ENCODE measurements at places on chromosomes 5 and 9.

- no peak for DNase-seq
Measured at GRCh38 chr5:956941-957747, 51.5 kb upstream of the NKD2 start.

- no peak for DNase-seq
Measured at GRCh38 chr5:139763280-139763929, 32.2 kb upstream of the PSD2 start.

- DNase-seq = no peak
Measured at GRCh38 chr9:14372437-14373335, 58.7 kb upstream of the NFIB start.

- no peak for DNase-seq
Measured at GRCh38 chr5:72251386-72251785, 68.7 kb downstream of the MRPS27 start.

DNA sequence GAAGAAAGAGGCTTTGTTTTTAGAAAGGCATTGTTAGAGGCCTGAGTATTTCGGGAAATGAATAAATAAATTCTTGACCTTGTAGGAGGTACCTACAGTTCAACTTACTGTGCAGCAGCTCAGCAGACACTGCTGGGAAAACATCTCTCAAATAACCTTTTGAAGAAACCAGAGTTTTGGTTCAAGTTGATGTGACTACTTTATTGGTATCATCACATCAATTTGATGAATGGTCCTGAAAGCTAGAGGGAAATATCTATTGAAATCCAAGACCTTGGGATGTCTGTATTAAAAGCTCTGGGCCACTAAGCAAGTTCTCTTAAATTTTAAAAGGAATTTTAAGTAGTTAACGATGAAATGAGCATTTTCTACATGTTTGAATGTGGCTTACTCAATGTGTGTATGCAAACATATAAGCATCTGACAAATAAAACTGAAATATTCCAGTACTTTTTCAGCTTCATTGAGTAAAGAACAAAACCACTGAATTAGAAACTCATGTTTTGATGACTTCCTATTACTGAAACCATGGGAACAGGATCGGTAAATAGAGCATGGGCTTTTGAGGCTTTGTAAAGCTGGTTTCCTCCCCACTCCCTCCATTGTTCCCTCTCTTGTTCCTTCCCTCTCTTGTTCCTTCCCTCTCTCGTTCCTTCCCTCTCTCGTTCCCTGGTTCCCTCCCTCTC, 36.7 kb downstream of the SLC27A6 start:
- no peak for DNase-seq

GRCh38 chr5:140303966-140304365, 1.1 kb upstream of the PFDN1 start:
- DNase-seq = no peak

GRCh38 chr5:36934740-36935356, 58.3 kb downstream of the NIPBL start:
- no peak for DNase-seq

GRCh38 chr5:14590949-14591348, 9.4 kb downstream of the OTULINL start:
- no peak for DNase-seq

DNA sequence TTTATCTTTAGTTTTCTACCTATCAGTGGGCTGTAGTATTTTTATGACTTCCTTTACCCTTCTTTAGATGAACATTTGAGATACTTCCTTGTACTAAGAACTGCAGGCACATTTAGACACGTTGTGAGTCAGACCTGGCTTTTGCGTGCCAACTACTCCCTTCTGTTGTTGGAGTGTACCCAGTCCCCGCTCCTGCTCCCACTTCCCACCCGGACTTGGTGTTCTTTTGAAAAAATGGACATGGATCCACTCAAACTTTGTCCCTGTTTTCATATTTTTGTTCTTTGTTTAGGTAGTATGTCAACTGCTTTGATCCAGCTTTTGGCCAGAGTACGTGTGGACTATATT, 60.7 kb downstream of the PARP8 start:
- no peak for DNase-seq

DNA sequence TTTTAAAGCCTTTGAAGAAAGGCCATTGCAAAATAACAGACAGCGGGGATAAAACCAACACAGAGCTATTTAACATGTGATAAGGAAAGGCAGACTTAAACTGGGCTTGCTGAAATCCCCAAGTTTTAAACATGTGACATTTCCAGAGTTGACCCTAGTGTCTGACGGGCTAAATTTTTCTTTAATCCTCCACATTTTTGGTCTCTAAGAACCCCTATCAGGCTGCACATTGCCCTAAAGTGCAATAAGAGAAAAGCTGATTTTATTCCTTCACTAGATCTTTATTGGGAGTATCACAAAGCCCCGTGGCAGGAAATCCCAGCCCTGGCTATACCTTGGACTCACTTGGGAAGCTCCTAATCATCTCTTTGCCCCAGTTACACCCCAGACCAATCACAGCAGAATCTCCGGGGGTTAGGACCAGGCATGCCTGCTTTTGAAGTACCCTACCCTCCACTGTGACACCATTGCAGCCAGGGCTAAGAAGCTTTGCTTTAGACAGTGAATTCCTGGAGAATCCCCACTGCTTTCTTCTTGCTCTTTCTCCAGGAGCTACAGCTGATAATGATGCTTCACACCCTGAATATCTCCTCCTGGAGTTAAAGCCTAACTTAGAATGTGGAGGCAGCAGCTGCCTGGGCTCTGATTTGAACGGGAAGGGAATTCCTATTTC, 20.1 kb upstream of the COL15A1 start:
- DNase-seq = no peak

DNA sequence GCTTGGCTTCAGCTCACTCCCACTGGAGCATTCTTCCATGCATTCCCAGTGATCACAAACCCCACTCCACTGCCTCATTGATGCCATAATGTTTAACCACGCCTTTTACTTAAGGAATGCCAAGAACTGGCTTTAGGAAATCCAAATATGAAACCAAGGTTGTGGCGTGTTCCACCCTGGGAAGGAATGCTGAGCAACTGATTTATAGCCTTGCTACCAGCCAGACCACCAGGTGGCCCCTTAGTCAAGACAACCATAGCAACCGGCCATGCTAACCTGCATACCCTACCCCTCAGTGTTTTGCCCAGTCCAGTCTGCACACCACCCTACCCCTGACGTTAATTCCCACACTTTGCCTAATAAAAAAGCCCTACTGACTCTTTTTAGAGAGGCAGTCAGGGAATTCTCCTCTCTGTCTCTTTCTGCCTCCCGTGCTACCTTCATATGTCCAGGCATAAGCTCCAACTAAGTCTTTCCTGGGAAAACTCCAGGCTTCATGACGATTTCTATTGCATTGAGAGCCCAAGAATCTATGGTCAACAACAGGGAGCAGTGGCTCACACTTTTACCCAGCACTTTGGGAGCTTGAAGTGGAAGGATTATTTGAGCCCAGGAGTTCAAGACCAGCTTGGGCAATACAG, 27.0 kb upstream of the PRRC2B start:
- no peak for DNase-seq

All from activated CD4-positive, alpha-beta T cell treated with anti-CD3 and anti-CD28 coated beads for 1 hour (primary cell).